ENCODE measurements at places on chromosomes 1 and 21.

- peak; percentile 91 for DNase-seq
These were observed 161.1 kb upstream of the COL6A1 start for GRCh38 chr21:45820171-45821091.

DNA sequence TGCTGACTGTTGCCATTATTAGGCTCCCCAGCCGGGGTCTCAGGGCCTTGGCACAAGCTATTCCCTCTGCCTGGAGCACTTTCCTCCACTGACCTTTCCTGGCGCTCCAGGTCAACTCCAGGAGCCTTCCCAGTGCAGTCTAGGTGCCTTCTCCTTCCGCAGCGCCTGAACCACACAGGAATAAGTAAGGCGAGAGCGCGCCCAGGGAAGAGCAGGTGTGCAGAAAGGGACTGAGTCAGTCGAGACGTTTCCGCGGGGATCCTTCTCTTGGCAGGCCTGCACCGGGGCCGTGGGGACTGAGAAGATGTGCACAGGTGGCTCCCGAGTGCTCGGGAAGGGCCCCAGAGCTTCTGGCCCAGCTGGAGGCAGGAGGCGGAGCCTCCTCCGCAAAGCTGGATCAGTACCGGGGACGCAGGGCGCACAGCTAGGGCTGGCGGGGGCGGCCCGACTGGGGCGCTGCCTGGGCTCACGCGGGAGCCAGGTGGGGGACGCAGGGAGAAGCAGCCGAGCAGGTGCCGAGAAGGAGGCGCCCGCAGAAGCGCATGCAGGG lies 765 bp upstream of the BMP8A start:
- DNase-seq = no peak

GRCh38 chr1:170414989-170415709 lies 116.8 kb upstream of the GORAB start:
- DNase-seq = peak; percentile 32

GRCh38 chr1:227901906-227902640 lies 45.7 kb downstream of the WNT9A start:
- peak; percentile 45 for DNase-seq

- DNase-seq = peak; percentile 84
These were observed at the start of gene OLFML2B for GRCh38 chr1:162023547-162024501. Gene OLFML2B (minus strand): TSS chr1:162023869. CDS start chr1:162023430, 439 bp downstream.

DNA sequence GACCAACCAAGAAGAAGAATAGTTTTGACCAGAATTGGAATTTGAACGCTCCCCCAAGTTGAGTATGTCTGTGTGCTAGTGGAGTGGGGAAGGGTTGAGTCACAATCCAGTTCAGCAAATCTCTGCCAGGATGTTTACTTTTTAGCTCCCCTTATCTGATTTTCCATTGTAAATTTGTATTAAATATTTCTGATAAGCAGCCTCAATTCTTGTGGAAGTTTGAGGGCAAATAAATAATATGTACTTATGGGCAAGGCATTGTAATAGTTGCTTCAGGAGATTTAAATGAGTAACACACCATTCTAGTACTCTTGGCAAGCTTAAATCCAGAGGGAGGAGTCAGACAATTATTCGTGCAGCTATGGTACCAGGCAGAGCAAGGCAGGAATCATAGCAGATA lies 14.4 kb downstream of the CXADR start:
- DNase-seq = peak; percentile 58

Measured in astrocyte of the spinal cord (primary cell).